ENCODE measurements at places on chromosomes 6 and 20.
A peak's percentile ranks its signal among the peaks of the same experiment; 100 is the strongest.

DNA sequence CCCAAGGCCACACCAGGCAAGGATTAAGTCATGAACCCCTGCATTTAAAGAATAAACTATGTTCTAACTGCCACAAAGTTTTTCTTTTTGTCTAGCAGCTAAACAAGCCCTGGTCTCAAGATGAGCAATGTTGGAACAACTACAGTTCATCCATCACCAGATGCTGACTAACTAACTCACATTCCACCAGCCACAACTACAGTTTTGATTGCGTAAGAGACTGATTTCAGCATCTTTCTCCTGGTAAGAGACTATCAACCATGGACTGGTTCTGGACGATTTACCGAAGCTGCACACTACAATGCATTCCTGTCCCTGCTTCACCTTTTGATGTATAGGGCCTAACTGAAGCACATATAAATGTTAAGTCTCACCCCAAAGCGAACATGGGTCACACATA is 43.0 kb downstream of the F13A1 start:
- no peak for DNase-seq

- peak; percentile 45 for DNase-seq
Observed at GRCh38 chr6:45965792-45966191, 49.9 kb downstream of the CLIC5 start.

DNA sequence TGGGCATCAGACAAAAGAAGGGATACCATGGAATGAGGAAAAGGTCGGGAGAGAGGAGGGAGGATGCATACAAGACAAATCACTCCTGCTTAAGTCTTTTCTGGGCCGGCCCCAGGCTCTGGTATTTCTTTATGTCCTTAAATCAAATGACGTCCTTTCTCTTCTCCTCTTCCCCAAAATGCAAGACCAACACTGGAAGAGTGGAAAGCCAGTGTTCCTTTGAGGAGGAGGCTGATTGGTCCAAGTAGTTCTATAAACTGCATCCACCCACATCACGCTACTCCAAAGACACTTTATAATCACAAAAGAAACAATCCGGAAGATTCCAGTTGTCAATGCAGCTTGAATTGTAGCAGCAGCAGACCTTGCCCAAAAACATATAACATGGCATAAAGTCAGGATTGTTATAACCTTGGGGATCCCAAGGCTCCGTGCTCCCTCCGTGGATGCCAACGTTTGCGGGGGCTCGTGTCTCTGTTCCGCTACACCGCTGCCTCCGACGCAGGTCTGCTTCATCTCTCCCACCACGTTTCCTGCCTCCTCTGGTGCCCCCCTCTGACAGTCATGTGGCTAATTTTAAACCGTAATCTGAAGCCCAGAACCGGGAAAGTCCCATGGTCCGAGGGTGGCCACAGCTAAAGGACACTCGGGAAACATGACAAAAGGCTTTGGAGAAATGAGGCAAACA is 47.1 kb downstream of the MCUR1 start:
- no peak for DNase-seq

DNA sequence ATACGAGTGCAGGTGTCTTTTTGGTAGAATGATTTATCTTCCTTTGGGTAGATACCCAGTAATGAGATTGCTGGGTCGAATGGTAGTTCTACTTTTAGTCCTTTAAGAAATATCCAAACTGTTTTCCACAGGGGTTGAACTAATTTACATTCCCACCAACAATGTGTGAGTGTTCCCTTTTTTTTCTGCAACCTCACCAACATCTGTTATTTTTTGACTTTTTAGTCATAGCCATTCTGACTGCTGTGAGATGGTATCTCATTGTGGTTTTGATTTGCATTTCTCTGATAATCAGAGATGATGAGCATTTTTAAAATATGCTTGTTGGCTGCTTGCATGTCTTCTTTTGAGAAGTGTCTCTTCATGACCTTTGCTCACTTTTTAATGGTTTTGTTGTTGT is 1.9 kb upstream of the ZNF831 start:
- DNase-seq, result no peak

DNA sequence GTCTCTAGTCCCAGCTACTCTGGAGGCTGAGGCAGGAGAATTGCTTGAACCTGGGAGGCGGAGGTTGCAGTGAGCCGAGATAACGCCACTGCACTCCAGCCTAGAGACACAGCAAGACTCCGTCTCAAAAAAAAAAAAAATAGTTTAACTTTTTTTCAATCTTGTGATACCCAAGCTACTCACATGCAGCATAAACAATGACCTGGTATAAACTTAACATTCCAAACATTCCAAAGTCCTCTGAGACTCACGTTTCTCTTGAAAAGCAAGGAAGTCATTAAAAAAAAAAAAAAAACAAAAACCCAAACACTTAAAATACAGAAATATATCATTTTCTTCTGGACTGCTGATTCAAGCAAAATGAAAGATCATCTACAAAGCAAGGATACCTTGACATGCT is 14.3 kb downstream of the CRNKL1 start:
- DNase-seq, result no peak

DNA sequence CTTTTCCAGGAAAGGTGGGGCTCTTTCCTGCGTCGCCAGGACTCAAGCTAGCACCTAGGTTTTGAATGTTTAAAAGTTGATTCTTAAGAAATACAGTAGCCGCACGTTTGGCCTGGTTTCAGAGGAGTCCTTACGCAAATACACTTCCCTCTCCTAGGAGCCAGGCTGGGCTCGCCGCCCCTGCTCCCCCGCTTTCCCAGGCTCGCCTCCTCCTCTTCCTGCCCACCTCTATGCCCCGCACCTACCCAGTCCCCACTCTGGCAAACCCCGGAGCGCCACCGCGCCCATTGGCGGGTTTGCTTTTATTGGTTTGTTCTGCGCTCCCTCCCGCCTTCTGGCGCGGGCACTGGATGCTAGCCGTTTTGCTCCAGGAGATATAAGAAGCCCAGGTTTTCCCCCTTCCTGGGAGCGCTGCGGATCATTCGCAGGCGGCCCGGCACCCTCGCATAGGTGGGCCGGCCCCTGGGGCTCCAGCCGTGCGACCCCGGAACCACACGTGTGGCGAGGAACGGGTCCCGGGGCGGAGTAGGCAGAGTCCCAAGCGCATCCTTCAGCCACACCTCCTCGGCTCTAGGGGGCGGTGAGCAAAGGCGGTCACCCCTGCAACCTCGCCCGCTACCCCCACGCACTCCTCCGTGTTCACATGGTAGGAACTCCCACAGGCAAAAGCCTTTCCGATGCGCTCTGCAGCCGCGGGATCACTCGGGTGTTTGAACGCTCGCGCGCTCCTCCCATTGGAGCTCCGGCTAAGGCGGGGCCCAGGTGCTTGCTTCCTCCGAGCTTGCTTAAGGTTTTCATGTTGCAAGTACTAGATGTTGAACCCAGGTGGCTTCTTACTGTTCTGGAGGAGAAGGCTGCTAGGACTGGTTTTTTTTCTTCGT is 119.0 kb downstream of the RTN4IP1 start:
- DNase-seq, result no peak

DNA sequence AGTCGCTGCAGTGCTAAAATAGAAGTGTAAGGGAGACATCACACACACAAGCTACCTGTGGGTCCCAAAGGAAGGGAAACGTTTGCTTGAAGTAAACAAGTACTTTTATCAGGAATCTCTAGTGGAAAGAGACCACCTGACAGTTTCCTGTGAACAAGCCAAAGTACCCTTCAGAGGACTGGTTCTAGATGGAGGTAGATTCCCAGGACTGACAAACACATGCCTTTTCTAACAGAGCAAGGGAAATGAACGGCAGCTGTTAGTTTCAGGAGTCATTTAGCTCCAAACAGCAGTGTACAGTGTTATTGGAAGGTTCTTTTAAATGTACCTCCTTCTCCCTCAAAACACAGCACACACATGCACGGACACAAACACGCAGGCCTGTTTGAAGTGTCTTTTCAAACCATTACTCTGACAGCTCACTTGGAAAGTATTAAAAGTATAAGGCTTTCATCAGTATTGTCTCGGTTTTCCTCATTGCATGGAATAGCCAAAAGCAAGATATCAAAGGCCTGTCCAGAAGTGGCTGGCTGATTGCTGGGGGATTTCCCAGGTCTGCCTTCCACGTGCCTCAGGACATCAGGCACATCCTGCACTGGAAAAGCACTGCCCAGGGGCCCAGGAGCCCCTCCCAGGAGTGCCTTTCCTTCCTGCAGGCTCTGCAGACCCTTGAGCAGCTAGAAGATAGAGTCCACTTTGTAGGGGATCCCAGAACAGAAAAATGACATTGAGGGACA is 393.2 kb upstream of the SOX4 start:
- no peak for DNase-seq

DNA sequence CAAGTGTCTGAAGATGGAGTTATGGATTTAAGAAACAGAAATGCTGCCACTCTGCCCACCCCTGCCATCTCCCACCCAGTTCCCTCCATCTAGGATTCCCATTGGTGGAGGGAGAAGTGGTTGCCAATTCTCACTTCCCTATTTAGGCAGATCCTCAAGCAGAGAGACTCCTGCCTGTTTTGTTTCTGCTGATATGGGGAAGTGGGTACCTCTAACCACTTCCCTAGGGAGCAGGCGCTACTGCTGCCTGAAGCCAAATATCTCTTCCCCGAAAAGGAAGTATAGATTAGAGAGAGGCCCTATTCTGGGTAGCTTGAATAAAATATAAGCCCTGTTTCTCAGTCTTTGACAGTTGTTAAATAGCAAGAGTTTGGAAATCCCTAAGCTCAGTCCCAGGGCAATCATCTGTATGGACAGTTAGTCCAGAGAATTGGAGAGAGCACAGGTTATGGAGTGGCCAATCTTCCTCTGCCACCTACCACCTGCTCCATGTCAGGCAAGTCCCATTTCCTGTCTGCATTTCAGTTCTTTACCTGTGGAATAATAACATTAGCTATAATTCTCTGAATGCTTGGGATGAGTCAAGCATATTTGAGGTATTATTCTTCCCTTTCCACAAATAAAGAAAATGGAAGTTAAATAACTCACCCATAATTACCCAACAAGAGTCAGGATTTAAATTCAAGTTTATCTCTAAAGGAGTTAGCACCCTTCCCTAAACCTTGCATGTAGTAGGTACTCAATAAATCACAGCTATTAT is 2.6 kb upstream of the ADGB start:
- no peak for DNase-seq

GRCh38 chr20:41249411-41250281 is 67.9 kb downstream of the ZHX3 start:
- peak; percentile 87 for DNase-seq

- no peak for DNase-seq
Observed at GRCh38 chr6:390914-391558, 516 bp upstream of the IRF4 start.

- DNase-seq, result no peak
Observed at GRCh38 chr6:1562171-1562955, 47.4 kb upstream of the FOXC1 start.
